ENCODE measurements at places on chromosomes 4 and X. TPM values are rescaled to one million over a fixed set of nuclear protein-coding genes. Genes with fewer than 3 reads are reported as not detected.

The KLB gene
- not detected for total RNA-seq

The CCKAR gene
- total RNA-seq, result not detected

The PSMD10 gene
- 35.7 TPM for total RNA-seq

The BOD1L1 gene
- 46.2 TPM for total RNA-seq

The SUPT20HL2 gene
- 1.2 TPM for total RNA-seq

The ATOH1 gene
- total RNA-seq, result not detected

The SLC10A6 gene
- not detected for total RNA-seq

The UNC5C gene
- 11.0 TPM for total RNA-seq

The TLL1 gene
- total RNA-seq, result 12.0 TPM

The ARX gene
- not detected for total RNA-seq

The VSIG1 gene
- not detected for total RNA-seq

The GAGE13 gene
- total RNA-seq, result not detected

The NKRF gene
- total RNA-seq, result 0.29 TPM

The BST1 gene
- total RNA-seq, result not detected

The SLC38A5 gene
- total RNA-seq, result 4.6 TPM

The IL15 gene
- 5.5 TPM for total RNA-seq

The BTC gene
- 2.1 TPM for total RNA-seq

The VCX3A gene
- not detected for total RNA-seq

The CNOT6L gene
- 63.2 TPM for total RNA-seq

The HTN1 gene
- total RNA-seq, result not detected

The IL2 gene
- total RNA-seq, result not detected

The SPINK2 gene
- total RNA-seq, result not detected

The PNMA6A gene
- total RNA-seq, result not detected

The SPOCK3 gene
- 47.5 TPM for total RNA-seq

The SPATA18 gene
- total RNA-seq, result 12.2 TPM

Data from uterus (tissue), 4 donors.